Activated CD4-positive, alpha-beta memory T cell treated with anti-CD3 and anti-CD28 coated beads, Interleukin-2, amount 10 ng/mL, durations not matched to agents 7 days and 5 days (primary cell): ENCODE measurements at places on chromosomes 5 and 9. TPM values are rescaled to one million over a fixed set of nuclear protein-coding genes. Genes with fewer than 3 reads are reported as not detected.
A peak's percentile ranks its signal among the peaks of the same experiment; 100 is the strongest.

The INSL4 gene
- not detected for total RNA-seq

DNA sequence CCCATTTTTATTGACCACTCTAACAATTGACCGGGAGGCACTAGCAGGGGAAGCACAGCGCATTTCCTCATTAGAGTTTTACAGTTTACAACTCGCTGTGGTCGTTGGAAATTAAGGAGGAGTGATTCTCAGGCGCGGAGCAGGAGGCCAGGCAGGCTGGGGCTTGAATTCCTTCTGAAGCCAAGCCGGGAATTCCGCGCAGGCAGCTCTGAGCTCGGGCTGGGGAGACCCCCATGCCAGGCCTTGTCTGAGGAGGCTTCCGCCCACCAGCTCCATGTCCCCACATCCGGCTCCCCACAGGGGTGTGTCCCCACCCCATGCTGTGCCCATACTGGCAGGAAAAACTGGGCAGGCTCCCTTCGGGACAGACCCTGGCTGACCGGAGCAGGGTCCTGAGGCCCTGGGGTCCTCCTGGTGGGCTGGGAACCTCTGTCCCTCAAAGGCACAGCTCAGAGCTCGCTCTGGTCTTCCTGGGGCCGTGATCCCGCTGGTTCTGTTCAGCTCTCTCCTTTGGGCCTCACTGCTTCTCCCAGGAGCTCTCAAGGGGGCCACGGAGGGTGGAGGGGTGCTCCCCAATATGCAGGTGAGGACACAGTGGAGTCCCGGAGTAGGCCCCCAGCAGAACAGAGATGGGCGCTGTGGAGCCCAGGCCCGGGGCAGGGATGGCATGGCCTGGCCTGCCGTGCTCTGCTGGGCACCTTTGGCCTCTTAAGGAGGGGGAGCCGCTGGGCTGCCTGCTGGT is 1.3 kb upstream of the NRARP start:
- peak overlapping the region; percentile 24 for H3K4me3 ChIP-seq
- H3K36me3 ChIP-seq: no peaks in the 10 kb centered on the region
- H3K27me3 ChIP-seq: peaks cover 22% of the 10 kb centered on the region

The GARIN3 gene
- total RNA-seq: not detected

- peaks cover 72% of the 10 kb centered on the region for H3K36me3 ChIP-seq
- peak; percentile 32 for DNase-seq
- no peak overlapping the region for H3K27ac ChIP-seq
- no peaks in the 10 kb centered on the region for H3K27me3 ChIP-seq
- peaks cover 9% of the 10 kb centered on the region for H3K4me1 ChIP-seq
These were observed 27.5 kb downstream of the GPX3 start for GRCh38 chr5:151047814-151048425.

DNA sequence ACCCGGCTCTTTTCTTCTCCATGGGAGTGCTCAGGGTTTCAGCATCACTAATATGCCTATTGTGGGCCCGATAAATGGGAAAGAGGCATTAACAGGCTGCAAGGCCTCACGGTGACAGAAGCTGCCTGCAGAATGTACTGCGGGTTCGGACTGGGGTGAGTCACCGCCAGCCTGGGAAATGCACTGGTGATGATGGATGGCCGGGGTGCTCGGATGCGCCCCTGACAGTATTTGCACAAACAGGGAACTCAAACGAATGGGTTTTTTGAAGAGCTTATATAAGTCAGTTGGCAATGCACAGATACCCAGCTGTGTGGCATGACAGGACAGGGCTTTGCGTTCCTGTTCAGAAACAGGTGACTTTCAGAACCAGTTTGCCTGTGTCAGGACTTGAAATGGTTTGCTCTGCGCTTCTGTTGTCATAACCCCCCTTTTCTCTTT is 42.0 kb upstream of the PITX1 start:
- H3K4me1 ChIP-seq: no peaks in the 10 kb centered on the region
- no peak overlapping the region for H3K4me3 ChIP-seq
- H3K36me3 ChIP-seq: no peaks in the 10 kb centered on the region
- no peak for DNase-seq
- no peak overlapping the region for H3K27ac ChIP-seq

- H3K4me3 ChIP-seq: no peak overlapping the region
- peaks cover 47% of the 10 kb centered on the region for H3K4me1 ChIP-seq
- peak; percentile 45 for DNase-seq
- H3K36me3 ChIP-seq: peaks cover 10% of the 10 kb centered on the region
- peak overlapping the region; percentile 87 for H3K27ac ChIP-seq
- peaks cover 5% of the 10 kb centered on the region for H3K27me3 ChIP-seq
These were observed 41.9 kb upstream of the RIC1 start for GRCh38 chr9:5587024-5587423.

- H3K27me3 ChIP-seq: peaks cover 18% of the 10 kb centered on the region
- DNase-seq: no peak
- H3K4me3 ChIP-seq: no peak overlapping the region
- no peak overlapping the region for H3K27ac ChIP-seq
These were observed 6.6 kb downstream of the GADD45G start for GRCh38 chr9:89611425-89611824.

DNA sequence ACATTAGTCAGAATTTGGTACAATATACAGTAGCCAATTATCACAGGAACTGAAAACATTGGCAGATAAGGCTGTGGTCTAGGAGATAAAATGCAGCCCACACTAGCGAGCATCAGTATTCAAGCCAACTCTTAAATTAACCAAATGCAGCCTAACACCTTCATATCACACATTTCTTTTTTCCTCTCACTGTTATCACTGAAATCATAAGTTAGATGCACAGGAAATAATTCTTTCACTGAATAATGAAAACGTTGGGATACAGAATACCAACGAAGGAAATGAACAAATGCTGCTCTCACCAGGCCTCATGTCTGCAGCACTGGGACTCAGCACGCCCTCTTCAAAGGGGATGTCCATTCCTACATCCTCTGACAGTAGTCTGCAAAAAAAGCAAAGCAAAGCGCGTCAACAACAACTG is 109.1 kb upstream of the PCA3 start:
- no peaks in the 10 kb centered on the region for H3K36me3 ChIP-seq
- H3K27ac ChIP-seq: peak overlapping the region; percentile 50
- no peak overlapping the region for H3K4me3 ChIP-seq
- no peaks in the 10 kb centered on the region for H3K27me3 ChIP-seq
- H3K4me1 ChIP-seq: peaks cover 53% of the 10 kb centered on the region

- peaks cover 27% of the 10 kb centered on the region for H3K4me1 ChIP-seq
- no peak for DNase-seq
- H3K36me3 ChIP-seq: peaks cover 9% of the 10 kb centered on the region
- no peaks in the 10 kb centered on the region for H3K27me3 ChIP-seq
- H3K27ac ChIP-seq: no peak overlapping the region
These were observed 3.2 kb upstream of the TMEM268 start for GRCh38 chr9:114607671-114608524.

DNA sequence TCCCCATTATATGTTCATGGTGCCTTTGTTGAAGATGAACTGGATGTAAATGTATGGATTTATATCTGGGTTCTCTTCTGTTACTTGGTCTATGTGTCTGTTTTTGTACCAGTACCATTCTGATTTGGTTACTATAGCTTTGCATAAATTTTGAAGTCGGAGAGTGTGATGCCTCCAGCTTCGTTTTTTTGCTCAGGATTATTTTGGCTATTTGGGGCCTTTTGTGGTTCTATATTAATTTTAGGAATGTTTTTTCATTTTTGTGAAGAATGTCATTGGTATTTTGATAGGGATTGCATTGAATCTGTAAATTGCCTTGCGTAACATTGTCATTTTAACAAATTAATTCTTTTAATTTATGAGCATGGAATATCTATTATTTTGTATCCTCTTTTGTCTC is 36.6 kb upstream of the ZNF366 start:
- no peaks in the 10 kb centered on the region for H3K4me1 ChIP-seq
- H3K36me3 ChIP-seq: no peaks in the 10 kb centered on the region
- H3K4me3 ChIP-seq: no peak overlapping the region
- H3K27me3 ChIP-seq: peaks cover 7% of the 10 kb centered on the region
- H3K27ac ChIP-seq: no peak overlapping the region
- no peak for DNase-seq

DNA sequence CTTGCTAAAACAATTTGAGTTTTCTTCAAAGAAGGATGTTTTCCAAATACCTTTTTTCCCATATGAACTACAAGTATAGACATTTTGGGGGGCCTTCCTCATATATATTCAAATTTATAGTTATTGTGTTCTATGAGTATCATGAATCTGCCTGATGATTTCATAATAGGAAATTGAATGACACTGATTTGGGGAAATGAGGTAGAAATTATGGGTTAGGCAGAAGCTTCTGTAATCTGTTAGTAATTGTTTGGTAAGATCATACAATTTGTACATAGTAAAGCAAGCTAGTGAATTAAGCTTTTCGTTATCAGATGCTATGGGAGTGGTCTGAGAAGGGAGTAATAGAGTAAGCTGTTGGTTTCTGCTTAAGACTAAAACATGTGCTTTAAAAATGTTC is 98.0 kb downstream of the TRIO start:
- H3K4me3 ChIP-seq: no peak overlapping the region
- DNase-seq: no peak
- H3K27me3 ChIP-seq: peaks cover 9% of the 10 kb centered on the region
- H3K4me1 ChIP-seq: no peaks in the 10 kb centered on the region
- H3K27ac ChIP-seq: no peak overlapping the region
- H3K36me3 ChIP-seq: no peaks in the 10 kb centered on the region

The PCDH1 gene
- not detected for total RNA-seq
